Spleen (tissue), 13 donors: ENCODE measurements at places on chromosomes 2 and 18.

DNA sequence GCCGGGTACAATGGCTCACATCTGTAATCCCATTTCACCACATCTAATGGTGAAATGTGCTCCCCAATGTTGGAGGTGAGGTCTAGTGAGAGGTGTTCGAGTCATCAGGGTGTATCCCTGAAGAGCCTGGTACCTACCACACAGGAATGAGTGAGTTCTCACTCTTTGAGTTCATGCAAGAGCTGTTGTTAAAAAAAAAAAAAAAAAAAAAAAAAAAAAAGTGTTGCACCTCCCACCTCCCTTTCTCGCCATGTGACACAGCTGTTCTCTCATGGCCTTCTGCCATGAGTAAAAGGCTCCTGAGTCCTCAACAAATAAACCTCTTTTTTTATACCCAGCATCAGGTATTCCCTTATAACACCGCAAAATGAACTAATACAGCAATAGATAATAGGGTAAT, 106.3 kb downstream of the C2orf74 start:
- no peak for DNase-seq

DNA sequence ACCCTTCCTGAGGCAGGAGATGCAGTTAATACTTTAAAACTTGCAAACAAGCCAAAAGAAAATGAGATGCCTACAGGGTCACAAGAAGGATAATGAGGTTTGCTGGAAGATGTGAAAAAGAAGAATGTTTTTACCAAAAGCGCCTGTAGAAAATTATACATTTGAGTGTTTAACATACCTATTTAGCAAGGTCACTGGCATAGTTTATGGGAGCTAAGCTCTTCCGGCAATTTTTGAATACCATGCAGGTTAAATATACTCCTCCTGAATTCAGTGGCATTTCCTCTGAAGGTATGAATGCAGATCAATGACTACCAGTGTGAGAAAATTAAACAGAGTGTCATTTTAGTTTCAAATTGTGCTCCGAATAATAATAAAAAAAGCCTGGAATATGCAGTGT, 21.2 kb upstream of the MAP3K20 start:
- no peak for DNase-seq

GRCh38 chr2:174659069-174659900, 61.7 kb upstream of the WIPF1 start:
- no peak for DNase-seq

DNA sequence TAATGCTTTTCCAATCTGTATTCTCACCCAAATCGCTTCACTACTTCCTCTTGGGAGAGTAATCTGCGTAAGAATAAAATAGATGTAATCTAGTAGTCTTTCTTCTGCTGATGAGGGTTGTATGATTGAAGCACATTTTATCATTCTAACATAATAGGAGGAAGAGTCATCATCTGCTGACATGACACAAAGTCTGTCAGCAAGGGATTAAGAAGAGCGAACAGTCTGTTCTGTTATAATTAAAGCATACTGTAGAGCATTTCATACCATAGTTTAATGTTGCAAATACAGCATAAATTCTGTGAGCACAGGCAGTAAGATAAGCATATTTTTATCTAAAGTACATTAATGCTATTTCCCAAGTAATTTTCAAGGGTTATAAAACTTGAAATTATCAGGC, 10.4 kb downstream of the SLC25A52 start:
- no peak for DNase-seq

DNA sequence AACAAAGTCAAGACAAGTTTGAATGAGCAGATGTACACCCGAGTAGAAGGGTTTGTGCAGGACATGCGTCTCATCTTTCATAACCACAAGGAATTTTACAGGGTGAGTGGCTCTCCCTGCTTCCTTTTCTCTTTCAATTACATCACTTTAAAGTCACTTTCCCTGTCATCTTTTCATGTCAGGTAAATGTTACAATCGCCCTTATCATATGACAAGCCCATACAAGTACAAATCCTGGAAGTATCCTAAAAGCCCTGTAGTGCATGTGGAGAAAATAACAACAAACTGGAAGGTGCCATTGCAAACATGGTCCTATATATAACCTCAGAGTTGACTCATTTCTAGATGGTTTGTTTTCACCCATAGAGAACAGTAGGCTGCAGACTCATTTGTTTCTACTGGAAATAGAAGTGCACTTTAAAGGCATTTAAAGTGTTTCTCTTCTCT, 126.0 kb downstream of the SP100 start:
- no peak for DNase-seq

GRCh38 chr18:58449464-58449863, 179.4 kb downstream of the ALPK2 start:
- no peak for DNase-seq

GRCh38 chr2:184644685-184645084, 46.4 kb downstream of the ZNF804A start:
- no peak for DNase-seq

DNA sequence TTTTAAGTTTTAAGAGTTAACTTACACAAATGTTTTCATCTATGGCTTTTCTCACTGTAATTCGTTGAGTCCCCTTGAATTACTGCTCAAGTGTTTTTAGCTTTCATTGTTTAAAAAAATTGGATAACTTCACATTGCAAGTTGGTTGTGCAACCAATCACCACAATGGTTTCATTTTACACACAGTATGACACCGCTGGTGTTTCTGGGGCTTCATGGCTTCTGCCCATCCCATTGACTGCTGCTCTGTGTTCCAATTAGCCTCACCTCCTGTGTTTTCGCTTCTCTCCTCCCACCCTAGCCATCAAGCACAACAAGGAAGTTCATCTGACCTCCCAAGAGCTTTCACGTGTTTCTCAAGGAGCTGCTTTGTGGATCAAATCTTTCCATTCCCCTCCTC, 199.1 kb upstream of the CHAC2 start:
- DNase-seq, result no peak

- no peak for DNase-seq
Observed at GRCh38 chr2:48529676-48530032, 300 bp upstream of the STON1 start.

DNA sequence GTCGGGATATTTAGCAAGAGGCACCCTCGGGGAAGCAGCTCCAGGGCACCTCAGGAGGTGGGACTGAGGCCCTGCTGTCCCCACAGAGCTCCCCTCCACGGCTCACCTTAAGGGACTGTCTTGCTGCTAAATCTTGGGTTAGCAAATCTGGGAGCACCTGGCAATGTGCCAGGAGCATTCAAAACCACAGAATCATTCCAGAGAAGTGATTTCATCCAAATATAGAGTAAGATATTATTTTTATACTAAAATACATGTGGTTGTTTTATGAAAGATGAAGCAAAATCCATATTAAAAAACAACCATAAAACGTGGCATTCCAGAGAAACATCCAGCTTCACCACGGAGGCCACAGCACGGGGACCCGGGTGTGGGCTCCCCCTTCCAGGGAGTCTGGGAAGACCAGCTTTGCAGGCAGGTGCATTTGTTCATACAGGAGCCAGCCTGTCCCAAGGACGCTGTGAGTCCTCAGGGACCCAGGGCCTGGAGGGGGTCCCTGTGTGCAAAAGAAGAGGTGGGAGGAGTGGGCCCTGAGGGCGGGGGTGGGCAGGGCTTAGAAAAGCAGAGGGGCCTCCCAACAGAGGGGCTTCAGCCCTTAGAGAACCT, 16.3 kb downstream of the HS1BP3 start:
- peak; percentile 66 for DNase-seq

DNA sequence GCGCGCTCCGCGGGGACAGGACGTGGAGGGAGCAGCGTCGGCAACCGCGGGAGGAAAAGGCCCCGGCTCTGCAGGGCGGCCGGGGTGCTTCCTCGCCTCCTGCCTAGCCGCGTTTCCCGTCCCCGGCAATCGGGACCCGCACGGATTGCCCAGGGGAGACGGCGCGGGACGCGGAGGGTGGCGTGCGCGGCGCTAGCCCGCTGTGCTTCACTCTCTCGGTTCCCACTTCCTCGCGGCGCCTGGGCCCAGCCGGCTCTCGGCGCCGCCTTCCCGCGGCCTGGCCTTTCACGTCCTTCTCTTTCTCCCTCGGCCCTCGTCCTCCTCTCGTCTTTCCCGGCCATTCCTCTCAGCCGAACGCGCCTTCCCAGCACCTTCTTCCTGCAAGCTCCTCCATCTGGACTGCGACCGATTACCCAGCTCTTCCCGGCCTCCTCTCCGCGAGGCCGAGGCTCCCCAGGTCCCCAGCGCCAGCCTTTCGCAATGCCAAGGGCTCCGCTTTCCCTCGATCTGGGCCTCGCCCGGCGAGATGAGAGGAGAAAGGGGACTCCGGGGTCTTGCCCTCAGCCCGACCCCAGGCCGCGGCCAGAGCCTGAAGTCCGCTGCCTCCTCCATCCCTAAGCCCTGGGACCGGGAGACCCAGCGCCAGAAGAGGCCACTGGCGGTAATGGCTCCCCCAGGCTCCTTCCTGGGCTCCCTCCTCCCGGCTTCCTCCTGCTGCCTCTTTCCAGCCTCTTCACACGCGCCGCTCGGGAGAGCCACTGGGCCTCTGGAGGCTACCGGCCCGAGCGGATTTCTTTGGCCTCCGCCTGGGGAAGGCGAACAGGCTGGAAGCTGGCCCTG, 34.3 kb upstream of the ATP6V1B1 start:
- DNase-seq, result peak; percentile 68

- no peak for DNase-seq
Observed at GRCh38 chr2:178377046-178377445, 73.9 kb downstream of the PRKRA start.

DNA sequence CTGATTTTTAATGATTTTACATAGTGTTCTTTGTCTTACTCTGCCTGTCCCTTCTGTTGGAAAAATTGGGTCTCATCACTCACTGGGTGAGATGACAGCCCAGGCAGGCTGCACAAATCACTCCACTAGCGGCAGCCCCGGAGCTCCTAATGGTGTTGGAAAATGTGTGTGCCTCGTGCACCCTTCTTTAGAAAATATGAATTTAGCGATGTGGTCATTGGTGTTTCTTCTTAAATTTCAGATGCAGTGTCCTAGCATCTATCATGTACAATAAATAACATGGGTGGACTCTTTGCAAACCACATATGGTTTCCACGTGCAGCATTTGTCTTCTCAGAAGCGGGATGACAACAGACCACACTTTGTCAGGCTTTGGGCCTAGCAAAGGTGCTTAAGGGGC, 194.2 kb downstream of the ACKR3 start:
- no peak for DNase-seq

- DNase-seq, result no peak
Observed at GRCh38 chr2:179479947-179480346, 215.3 kb upstream of the SESTD1 start.

DNA sequence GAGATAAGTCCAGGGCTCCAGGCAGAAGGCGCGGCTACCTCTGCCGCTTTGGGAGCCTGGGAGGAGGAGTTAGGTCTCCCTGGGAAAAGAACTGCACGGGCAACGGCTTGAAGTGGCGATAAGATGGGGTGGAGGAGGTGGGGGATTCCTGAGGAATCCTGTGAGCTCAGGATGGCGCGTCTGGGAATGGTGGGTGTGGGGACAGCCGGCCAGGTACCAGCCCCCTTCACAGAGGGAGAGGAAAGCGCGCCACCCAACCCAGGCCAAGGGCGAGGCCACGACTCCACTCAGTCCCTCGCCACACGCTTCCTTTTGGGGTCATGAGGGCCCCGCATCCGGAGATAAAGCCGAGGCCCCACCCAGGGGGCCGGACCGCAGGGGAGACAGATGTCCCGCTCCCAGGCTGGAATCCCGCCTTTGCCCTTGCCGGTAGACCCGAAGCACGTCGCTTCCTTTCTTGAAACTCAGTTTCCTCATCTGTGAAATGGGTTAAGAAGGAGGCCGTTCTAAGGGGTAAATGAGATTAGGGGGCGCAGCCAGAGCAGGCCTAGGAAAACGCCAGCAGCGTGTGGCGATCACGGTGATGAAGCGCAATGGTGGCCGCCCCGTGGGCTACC, 1.7 kb upstream of the CTDSP1 start:
- peak; percentile 91 for DNase-seq

- no peak for DNase-seq
Observed at GRCh38 chr2:74149247-74149525, 1.5 kb upstream of the BOLA3 start.

DNA sequence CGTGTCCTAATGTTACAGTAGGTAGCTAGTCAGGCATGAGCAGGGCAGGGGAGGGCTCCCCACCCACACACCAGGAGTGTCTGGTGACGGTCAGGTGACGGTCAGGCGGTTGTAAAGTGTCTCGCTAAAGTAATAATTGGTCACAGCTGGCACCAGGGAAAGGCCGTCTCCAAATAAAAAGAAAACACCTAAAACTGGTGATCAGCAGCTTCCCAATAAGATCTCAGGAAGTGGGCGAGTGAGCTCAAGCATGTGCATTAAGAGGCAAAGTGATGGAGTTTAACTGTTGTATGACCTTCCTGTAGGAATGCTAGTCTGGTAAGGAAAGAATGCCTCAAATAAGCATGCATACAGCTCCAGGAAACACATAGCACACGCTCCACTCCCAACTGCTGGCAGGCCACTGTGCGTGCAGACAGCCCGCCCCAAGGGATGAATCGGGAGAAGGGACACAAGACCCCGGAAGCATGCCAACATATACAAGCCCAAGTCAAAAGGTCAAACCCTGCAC, 177.1 kb downstream of the RNF144A start:
- no peak for DNase-seq
